WERI-Rb-1 (cell line): ENCODE measurements at places on chromosomes 6 and 20.

- peak; percentile 39 for DNase-seq
Observed at GRCh38 chr20:60009318-60009717, 51.1 kb downstream of the CDH26 start.

- DNase-seq = peak; percentile 75
Observed at GRCh38 chr20:37501940-37502339, 19.1 kb upstream of the NNAT start.

DNA sequence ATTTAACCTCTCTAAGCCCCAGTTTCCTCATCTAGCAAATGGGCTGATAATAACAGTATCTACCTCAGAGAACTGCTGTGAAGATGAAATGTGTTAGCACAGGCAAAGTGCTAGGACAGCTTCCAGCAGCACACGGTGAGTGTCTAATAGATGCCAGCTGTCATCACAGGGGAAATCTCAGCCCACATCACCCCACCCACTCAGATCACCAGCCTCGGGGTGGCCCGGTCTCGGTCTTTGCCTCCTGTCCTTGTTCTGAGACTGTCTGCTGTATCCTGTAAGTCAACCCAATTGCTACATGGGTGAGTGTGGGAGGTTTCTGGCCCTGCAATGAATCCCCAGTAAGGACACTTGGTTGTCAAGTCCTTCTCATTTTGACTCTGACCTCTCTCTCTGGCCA, 99.5 kb upstream of the ZNFX1 start:
- no peak for DNase-seq

GRCh38 chr6:122669868-122670267, 59.7 kb downstream of the PKIB start:
- no peak for DNase-seq

- DNase-seq = no peak
Observed at GRCh38 chr6:160198606-160199211, 59.9 kb downstream of the SLC22A2 start.

DNA sequence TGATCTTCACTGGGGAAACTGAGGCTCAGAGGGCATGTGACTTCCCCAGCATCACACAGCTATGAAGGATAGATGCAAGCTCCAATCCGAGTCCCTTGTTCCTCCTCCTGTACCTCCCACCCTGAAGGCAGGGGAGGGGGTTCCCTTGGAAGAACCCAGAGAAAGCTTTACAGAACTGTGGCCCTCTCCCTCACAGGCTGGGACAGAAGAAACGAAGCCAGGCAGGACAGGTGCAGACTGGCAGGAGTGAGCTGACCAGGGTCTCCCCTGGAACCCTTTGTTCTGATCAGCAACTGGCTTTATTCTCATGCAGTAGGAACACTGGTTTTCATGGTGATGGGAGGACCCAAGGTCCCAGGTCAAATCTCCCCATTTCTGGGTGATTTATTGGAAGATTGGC, 90.2 kb downstream of the TMEM242 start:
- DNase-seq = no peak

- no peak for DNase-seq
Observed at GRCh38 chr20:34983995-34984735, 28.5 kb downstream of the MYH7B start.

GRCh38 chr20:58706975-58707681, 14.5 kb downstream of the NPEPL1 start:
- DNase-seq = no peak

GRCh38 chr6:131084982-131085381, 21.9 kb upstream of the EPB41L2 start:
- DNase-seq = no peak

DNA sequence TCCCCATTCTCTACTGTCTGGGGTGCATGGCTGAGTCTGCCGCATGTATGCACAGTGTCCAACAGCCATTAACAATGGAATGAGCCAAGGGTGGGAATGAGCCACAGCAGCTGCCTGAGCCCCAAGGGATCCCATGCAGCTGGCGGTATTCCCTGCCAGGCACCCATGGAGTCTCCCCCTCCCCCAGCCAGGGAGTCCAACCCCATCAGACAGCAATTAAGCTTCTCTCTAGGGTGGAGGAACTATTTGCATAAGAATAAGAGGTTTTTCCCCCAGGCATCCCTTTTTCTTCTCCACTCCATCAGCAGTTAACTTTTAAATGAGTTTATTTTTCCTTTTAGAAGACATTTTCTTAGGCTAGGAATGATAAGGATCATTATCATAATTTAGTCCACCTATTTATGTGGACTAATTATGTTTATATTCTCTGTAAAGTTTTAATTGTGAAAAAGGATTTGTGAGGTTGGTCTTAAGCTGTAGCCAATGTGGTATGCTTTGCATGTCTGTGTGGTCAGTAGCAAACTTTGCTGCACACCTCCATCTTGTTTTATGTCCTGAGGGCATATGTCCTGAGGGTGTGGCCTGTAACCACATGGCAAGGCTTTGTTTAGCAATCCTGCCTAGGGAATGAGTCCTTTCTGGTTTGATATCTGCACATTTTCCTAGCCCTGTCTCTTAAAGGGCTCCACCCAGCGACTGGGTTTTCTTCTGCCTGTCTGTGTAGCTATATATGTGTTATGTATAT, 158.9 kb upstream of the OLIG3 start:
- no peak for DNase-seq
